Activated naive CD8-positive, alpha-beta T cell treated with anti-CD3 and anti-CD28 coated beads, Interleukin-2, amount 10 ng/mL, durations not matched to agents 7 days and 5 days (primary cell): ENCODE measurements at places on chromosomes 11 and 22.
A peak's percentile ranks its signal among the peaks of the same experiment; 100 is the strongest.

DNA sequence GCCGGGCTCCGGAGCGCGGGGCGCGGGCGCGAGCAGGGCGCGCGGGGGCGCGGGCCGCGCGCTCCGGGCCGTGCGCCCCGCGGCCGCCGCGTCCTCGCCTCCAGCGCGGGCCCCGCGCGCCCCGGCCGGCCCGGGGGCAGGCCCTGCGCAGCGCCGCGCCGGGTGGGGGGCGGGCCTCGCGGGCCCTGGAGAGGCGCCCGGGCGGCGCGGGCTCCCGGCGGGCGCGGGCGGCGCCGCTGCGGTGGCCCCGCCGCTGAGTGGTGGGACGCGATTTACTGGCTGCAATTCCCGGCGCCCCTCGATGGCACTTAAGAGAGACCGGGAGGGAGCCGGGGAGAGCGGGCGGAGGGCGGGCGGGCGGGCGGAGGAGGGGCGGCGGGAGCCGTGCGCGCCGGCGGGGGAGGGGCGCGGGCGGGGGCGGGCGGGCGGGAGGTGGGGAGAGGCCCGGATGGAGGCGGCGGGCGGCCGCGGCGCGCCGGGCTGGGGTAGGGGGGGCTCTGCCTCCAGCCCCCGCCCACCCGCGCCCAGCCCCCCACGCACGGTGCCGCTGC is 73.2 kb upstream of the TCF20 start:
- DNase-seq: peak; percentile 48

- DNase-seq: no peak
These were observed 1061.7 kb upstream of the TENM4 start for GRCh38 chr11:80502511-80502910.

DNA sequence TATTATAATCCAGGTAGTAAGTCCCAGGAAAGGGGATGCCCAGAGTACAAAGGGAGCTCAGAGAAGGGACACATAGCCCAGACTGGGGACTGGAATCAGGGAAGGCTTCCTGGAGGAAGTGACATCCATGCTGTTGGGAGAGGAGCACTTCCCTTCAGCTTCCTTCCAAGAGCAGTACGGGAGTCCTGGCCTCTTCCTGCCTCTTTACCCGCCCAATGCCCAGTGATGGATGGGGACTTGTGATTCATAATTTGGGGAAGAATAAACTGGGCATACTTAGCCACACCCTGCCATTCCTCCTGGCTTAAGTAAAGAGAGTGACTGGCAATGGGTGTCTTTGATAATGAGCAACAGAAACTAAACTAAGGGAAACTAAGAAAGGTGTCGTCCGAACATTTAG is 11.5 kb downstream of the C11orf91 start:
- DNase-seq: no peak

DNA sequence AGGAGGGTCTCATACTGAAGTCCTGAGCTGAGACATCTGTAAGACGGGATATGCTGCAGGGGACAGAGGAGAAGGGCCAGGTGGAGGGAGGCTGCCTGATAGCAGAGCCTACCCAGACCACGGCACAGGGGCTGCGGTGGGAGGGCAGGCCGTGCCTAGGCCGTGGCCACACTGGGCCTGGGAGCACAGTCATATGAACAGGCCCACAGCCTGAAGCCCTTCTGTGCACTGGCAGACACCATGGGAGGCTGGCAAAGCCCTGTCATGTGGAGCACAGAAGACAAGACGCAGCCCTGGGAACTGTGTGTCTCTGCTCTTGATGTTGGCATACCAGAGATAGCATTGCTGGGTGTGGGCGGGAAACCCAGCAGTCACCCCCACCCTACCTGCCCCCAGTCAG is 3.3 kb downstream of the SPATA19 start:
- no peak for DNase-seq

- DNase-seq: no peak
These were observed 618.3 kb upstream of the LRRC4C start for GRCh38 chr11:42077794-42078193.

GRCh38 chr11:17718015-17718414 is 1.4 kb upstream of the MYOD1 start:
- DNase-seq: no peak

DNA sequence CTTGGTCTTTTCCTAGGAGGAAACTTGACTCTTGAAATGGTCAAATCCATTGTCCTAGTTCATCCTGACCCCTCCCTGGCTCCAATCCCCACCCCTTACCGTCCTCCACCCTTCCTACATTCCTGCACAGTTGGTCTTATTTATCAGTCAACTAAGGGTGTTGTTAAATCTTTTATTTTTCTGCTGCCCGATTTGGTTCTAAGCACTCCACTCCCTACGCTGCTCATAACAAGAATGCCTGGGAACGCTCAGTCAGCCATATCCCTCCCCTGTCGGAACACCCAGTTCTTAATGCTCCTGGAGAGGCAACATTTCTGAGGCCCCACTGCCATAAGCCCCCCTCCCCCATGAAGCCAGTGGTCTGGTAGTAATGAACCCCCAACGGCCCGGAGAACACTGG is 9.7 kb downstream of the EHF start:
- no peak for DNase-seq

- DNase-seq: no peak
These were observed 459.9 kb upstream of the CADM1 start for GRCh38 chr11:115964091-115964490.

DNA sequence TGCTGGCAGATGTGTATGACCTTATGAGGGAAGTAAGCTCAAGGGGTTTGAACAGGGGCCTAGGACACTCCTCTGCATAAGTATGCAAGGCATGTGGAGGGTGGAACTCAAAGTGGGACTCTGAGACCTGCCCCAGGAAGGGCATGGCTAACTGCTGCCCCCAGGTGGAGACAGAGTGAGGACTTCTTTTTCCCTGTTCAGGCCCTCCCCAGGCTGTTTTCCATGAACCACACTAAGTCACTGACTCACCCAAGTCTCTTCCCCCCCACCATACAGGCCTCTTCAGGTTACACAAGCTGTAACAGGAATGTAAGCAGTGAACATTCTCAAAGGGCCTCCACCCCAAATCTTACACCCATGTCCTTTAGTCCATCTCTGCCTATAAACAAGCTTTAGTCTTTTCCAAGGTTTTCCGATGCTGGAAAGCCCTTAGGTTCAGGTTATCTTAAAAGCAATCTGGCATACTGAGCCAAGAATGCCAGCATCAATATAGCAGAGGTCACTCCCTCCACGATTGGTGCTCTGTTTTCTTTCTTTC is 13.1 kb downstream of the EEF1G start:
- DNase-seq: peak; percentile 71

DNA sequence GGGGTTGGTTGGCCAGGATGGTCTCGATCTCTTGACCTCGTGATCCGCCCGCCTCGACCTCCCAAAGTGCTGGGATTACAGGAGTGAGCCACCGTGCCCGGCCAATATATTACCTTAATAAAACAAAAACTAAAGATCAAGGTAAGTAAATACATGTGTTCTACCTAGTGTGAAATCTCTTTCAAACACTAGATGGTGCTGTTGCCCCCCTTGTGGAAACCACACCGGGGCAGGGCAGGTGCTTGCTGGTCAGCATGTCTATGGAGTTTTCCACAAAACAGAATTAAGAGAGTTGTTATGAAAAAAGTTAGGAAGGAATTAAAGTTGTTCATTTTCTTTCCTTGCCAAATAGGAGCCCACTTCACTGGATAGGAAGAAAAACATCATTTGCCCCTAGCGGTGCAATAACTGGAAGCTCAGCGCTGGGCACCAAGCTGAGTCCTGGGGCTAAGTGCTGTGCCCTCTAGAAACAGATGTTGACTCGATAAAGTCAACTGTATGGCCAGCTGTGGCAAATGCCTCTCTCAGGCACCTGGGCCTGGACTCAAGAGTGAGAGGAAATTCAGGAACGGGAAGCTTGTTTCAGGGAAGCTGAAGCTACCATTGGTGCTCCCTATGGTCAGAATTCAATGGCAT is 6.3 kb upstream of the KCNJ5 start:
- DNase-seq: no peak
